Omental fat pad (tissue), 4 donors: ENCODE measurements at places on chromosomes 12 and 14. TPM values are rescaled to one million over a fixed set of nuclear protein-coding genes. Genes with fewer than 3 reads are reported as not detected.

Gene CCDC198
- not detected for total RNA-seq

Gene KLHL33
- 0.12 TPM for total RNA-seq

Gene DPPA3
- not detected for total RNA-seq

Gene RNASE7
- total RNA-seq, result not detected

Gene ABCC9
- total RNA-seq, result 52.6 TPM

Gene MAP3K9
- 5.8 TPM for total RNA-seq

Gene LMNTD1
- total RNA-seq, result not detected

Gene NR1H4
- total RNA-seq, result not detected

Gene KRT75
- total RNA-seq, result not detected

Gene FITM1
- 1.2 TPM for total RNA-seq

Gene SIX1
- total RNA-seq, result 1.0 TPM

Gene KRT72
- total RNA-seq, result not detected

Gene GRIN2B
- 0.19 TPM for total RNA-seq

Gene TEX22
- 0.47 TPM for total RNA-seq

Gene SLC4A8
- total RNA-seq, result 1.5 TPM

Gene STYK1
- not detected for total RNA-seq

Gene PPP1R12A
- total RNA-seq, result 153 TPM

Gene DEGS2
- 0.19 TPM for total RNA-seq

Gene OR6C2
- not detected for total RNA-seq

Gene AICDA
- not detected for total RNA-seq

Gene JPH4
- 1.2 TPM for total RNA-seq

Gene MGP
- total RNA-seq, result 836 TPM

Gene ADAM20
- 1.4 TPM for total RNA-seq

Gene KANSL2
- total RNA-seq, result 58.0 TPM

Gene IGF1
- total RNA-seq, result 165 TPM

Gene CAPZA3
- not detected for total RNA-seq

Gene ADAMTS20
- not detected for total RNA-seq

Gene TPPP2
- total RNA-seq, result not detected

Gene TMEM117
- 8.4 TPM for total RNA-seq

Gene TAS2R19
- 10.7 TPM for total RNA-seq

Gene PRR4
- 1.5 TPM for total RNA-seq

Gene A2ML1
- total RNA-seq, result not detected

Gene NGB
- not detected for total RNA-seq

Gene PTCSC3
- not detected for total RNA-seq

Gene FAM181A
- not detected for total RNA-seq

Gene MSI1
- not detected for total RNA-seq

Gene LRFN5
- 5.3 TPM for total RNA-seq

Gene KRT74
- total RNA-seq, result not detected

Gene SIX4
- 0.95 TPM for total RNA-seq

Gene KRT71
- not detected for total RNA-seq

Gene CHFR
- 37.5 TPM for total RNA-seq

Gene ABHD12B
- 2.5 TPM for total RNA-seq

Gene FAIM2
- total RNA-seq, result 0.36 TPM

Gene HOXC10
- total RNA-seq, result not detected

Gene SOX5
- 41.9 TPM for total RNA-seq

Gene ANKRD33
- total RNA-seq, result not detected

Gene MUCL1
- total RNA-seq, result not detected

Gene PABPN1
- 58.9 TPM for total RNA-seq

Gene ARHGEF25
- total RNA-seq, result 28.8 TPM

Gene P2RX2
- total RNA-seq, result 2.8 TPM

Gene RASSF8
- 48.5 TPM for total RNA-seq
